CD8-positive, alpha-beta memory T cell (primary cell): ENCODE measurements at places on chromosomes 3 and 15. TPM values are rescaled to one million over a fixed set of nuclear protein-coding genes. Genes with fewer than 3 reads are reported as not detected.

DNA sequence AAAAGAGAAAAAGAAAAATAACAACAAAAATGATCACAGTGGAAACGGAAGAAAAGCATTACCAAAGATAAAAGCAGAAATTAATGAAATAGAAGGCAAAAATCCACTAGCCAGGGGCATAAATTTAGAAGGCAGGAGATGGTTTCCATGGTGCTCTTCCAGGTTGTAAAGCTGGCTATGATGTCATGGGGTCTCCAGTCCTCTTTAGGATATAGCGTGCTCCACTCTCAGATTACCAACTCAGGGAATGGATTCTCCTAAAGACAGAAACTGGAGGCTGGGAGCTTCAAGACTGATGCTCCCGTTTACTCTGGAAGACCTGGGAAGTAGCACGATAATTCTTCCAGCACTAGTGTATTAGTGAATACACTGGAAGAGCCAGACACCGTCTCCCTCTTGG is 10.9 kb upstream of the ULK4 start:
- no peaks in the 10 kb centered on the region for H3K4me1 ChIP-seq
- DNase-seq = no peak
- H3K27me3 ChIP-seq = no peaks in the 10 kb centered on the region
- H3K4me3 ChIP-seq = no peak overlapping the region
- H3K27ac ChIP-seq = no peak overlapping the region

DNA sequence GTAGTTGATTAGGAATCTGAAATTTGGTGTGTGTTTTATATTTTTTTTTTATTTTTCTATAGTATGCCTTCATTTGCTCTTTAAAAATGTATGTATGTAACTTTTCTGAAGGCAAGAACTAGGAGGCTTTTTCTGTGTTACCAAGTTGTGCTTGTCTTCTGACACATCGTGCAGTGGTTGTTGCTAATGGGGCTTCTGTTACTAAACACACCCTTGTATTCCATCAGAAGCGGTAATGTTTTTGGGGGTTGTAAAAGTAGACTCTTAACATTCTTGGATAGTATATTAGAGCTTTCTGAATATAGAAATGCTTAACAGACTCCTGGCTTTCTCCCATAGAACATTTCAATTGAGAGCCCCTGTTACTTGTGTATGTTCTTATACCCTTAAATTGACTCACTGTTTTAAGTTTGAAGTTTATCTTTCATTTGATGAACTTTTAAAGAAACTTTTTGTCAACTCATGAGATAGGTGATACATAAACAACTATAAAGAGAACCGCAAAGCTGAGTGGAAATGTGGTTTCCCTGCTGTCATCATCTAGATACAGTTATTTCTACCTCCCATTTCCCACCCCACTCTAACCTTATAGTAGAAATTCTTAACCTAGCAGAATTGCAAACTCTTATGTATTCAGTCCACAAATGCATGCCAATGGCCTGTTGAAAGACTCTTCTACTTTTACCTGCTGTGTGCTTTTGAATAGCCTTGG is 2.5 kb downstream of the TIPARP start:
- peaks cover 60% of the 10 kb centered on the region for H3K4me1 ChIP-seq
- peaks cover 22% of the 10 kb centered on the region for H3K36me3 ChIP-seq
- no peaks in the 10 kb centered on the region for H3K27me3 ChIP-seq
- peak; percentile 70 for DNase-seq

GRCh38 chr3:21785765-21786437 is 34.9 kb upstream of the ZNF385D start:
- H3K4me3 ChIP-seq = no peak overlapping the region
- no peak for DNase-seq
- no peaks in the 10 kb centered on the region for H3K27me3 ChIP-seq
- no peaks in the 10 kb centered on the region for H3K4me1 ChIP-seq
- no peaks in the 10 kb centered on the region for H3K36me3 ChIP-seq

DYNLT2B gene
- total RNA-seq = 10.7 TPM

CHRM5 gene
- not detected for total RNA-seq

- peaks cover 23% of the 10 kb centered on the region for H3K4me1 ChIP-seq
- no peak overlapping the region for H3K27ac ChIP-seq
- no peaks in the 10 kb centered on the region for H3K36me3 ChIP-seq
- H3K4me3 ChIP-seq = no peak overlapping the region
- H3K27me3 ChIP-seq = no peaks in the 10 kb centered on the region
Measured at GRCh38 chr3:18648159-18648558, 223.0 kb upstream of the SATB1 start.

DNA sequence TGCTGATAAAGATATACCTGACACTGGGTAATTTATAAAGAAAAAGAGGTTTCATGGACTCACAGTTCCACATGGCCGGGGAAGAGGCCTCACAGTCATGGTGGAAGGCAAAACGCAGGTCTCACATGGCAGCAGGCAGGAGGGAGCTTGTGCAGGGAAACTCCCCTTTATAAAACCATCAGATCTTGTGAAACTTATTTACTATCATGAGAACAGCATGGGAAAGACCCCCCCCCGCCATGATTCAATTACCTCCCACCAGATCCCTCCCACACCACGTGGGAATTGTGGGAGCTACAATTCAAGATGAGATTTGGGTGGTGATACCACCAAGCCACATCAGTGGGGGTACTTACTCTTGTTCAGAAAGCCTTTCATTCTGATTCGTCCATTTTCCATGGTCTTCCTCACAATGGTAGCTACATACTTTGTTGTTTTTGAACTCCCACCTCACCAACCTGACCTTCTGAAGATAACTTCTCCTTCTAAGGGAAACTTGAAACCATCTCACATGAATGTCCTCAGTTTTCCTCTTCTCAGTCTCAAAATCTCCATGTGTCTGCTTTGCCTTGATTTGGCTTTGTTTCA is 275.6 kb upstream of the PROK2 start:
- no peak overlapping the region for H3K27ac ChIP-seq
- no peaks in the 10 kb centered on the region for H3K4me1 ChIP-seq
- no peaks in the 10 kb centered on the region for H3K36me3 ChIP-seq

- H3K36me3 ChIP-seq = no peaks in the 10 kb centered on the region
- H3K27me3 ChIP-seq = no peaks in the 10 kb centered on the region
- H3K4me3 ChIP-seq = no peak overlapping the region
- DNase-seq = no peak
Measured at GRCh38 chr3:25297667-25298585, 130.1 kb upstream of the RARB start.
